ENCODE measurements at places on chromosomes 6 and 20.

GRCh38 chr20:25054995-25055629, 2.8 kb downstream of the ACSS1 start:
- no peak for DNase-seq

GRCh38 chr20:44028868-44029847, 114.5 kb downstream of the TOX2 start:
- DNase-seq, result no peak

DNA sequence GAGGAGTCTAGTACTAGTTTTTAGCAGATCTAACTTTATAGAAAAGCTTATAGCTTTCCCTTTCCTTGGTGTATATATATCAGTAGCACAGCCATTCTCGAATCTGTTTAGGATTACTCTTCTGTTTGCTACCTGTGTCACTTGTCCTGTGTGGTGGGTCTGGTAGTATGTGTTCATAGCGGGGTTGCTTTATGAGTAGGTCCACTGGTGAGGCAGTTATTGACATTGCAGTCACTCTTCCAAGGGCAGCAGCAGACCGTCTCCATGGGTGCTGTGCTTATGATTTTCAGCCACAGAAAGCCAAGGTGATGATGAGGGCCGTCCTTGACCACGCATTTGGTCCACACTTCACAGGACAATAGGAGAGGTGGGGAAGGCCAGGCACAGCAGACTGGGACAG, 171.5 kb downstream of the CDKAL1 start:
- DNase-seq, result no peak

GRCh38 chr20:23155141-23155590, 69.0 kb upstream of the CD93 start:
- DNase-seq, result no peak

- DNase-seq, result no peak
Observed at GRCh38 chr6:117908246-117909068, 1.4 kb downstream of the SLC35F1 start.

DNA sequence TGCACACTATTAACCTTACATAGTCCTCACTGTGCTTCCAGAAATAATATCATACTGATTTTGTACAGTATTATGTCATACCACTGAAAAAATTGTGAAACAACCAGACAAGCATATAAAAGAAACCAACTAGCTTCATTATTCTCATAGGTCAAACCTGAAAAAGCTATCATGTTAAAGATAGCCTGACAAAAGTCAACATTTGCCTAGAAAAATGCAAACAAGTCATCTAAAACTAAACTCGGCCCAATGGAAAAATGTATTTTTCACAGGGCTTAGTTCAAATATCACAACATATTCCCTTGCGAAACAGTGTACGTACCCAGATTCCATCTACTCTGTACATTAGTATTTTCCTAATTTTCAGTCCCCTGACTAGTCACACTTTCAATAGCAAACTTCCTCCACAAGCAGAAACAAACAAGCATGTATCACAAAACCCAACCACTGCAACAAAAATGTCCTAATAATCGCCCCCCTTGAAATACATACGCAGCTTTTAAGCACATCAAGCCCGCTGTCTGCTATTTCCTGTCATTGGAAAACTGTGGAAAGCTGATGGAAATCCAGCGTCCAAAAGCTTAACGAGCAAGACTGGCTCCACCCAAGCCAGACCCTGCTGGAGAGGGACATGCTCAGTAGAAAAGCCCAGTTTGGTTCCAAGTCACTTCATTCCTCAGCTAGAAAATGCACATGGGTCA, 93.1 kb downstream of the EPB41L2 start:
- no peak for DNase-seq

DNA sequence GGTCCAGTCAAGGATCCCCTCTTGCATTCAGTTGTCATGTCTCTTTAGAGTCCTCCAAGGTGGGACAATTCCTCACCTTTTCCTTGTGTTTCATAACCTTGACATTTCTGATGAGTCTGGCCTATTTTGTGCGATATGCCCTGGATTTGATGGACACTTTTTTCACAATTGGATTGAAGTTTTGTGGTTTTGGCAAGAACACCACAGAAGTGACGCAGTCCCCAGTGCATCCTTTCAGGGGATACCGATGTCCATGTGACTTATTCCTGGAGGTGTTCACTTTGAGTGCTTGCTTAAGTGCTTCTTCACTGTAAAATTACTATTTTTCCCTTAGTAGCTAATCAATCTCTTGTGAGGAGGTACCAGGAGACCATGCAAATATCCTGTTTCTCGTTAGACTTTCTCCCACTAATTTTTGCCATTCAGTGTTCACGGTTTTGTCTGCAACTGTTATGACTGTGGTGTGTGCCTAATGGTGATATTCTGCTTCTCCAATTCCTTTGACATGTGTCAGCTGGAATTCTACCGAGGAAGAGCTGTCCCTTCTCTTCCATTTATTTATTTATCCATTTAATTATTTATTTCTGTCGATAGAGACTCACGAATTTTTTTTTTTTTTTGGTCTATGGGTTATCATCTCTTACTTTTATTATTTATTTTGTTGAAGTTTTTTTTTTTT, 30.8 kb downstream of the BPIFB4 start:
- no peak for DNase-seq

GRCh38 chr6:37347670-37348111, 6.1 kb upstream of the RNF8 start:
- no peak for DNase-seq

- no peak for DNase-seq
Observed at GRCh38 chr20:25399037-25399430, 8.4 kb upstream of the ABHD12 start.

- no peak for DNase-seq
Observed at GRCh38 chr6:156866220-156867015, 89.2 kb downstream of the ARID1B start.

DNA sequence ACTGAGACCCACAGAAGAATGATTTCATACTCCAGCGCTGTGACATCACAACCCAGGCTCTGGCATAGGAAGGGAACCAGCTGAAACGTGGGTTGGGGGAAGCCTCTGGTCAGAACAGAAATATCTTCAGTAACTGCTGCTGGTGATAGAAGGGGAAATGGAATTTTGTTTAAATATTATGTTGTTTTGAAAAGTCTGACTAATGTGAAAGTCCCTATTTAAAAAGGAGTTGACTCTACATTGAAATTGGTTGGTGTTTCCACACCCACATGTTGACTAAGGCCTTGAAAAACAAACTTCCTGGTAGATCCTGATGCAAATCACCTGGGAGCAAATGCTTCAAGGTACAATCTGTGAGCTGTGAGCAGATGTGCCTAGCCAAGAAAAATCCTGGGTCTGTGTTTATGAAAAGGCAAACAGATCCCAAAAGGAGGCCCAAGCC, 24.5 kb upstream of the TCP11 start:
- DNase-seq, result no peak

GRCh38 chr6:47484616-47485015, 7.0 kb downstream of the CD2AP start:
- no peak for DNase-seq

DNA sequence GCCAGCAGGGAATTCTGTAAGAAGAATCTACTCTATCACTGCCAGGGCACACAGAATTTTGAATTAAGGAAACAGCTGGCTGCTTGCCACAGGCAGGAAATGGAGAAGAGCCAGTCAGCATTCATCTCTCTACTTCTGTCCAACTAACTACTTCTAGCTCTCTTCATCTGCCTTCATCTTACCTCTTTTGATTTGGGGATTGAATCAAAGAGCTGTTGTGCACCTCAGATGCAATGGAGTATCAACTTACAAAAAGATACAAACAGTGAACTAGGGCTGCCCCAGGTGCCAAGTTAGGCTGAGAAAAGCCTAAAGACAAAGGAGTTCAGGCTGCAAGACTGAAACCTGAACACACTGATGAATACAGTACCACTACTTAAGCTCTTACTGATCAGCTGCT, 82.0 kb downstream of the PTPRK start:
- no peak for DNase-seq

DNA sequence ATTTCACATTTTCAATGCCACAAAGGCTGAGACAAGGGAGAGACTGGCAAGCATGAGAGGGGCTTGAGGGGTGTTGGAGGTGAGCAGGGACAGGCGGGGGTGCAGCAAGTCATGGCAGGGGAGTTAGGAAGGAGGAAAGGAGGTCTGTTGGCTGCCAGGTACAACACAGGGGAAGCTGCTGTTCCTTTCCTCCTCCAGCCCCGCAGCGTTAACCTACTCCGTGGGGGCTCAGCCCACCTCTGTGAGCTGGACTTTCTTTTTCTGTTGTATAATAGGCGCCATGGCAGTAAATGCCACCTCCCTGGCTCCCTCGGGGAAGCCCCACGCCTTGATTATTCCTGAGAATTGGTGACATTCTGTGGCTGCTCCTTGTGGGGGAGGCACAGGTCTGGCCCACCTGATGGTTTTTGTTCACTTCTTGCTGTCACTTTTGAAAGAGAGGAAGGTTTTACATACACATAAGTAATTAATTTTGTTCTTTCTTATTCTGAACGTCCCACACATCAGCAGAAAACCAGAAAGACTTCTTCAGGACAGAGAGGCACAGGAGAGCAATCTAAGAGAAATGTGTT, 293.2 kb downstream of the TSHZ2 start:
- no peak for DNase-seq

DNA sequence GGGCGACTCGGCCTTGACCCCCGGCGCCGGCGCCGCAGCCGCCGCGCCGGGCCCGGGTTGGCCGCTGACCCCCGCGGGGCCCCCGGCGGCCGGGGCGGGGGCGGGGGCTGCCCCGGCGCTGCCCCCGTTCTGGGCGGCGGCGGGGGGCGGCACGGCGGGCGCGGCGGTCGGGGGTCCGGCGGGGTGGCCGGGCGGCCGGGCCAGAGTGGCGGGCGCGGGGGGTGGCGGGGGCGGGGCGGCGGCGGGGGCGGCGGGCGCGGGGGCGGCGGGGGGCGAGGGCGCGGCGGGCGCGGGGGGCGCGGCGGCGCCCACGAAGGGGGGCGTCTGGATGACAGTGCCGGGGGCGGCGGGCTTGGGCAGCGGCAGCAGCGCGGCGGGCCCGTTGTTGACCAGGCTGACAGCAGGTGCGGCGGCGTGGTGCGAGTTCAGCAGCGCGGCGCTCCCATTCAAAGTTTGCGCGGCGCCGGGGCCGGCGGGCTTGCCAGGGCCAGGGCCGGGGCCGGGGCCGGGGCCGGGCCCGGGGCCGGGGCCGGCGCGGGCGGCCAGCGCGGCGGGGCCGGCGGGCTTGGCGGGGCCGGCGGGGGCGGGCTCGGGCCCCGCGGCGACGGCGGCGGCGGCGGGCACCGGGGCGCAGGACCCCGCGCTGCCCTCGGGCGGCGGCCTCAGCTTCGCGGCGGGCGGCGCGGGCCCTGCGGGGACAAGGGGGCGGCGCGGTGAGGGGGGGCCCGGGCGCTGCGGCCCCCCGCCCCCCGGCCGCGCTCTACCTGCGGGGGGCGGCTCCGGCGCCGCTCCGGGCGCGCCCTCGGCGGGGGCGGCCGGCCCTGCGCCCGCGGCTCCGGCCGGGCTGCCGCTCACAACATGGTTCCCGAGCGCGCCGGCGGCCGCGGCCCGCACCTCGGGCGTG, 659 bp downstream of the TAF4 start:
- DNase-seq, result no peak

DNA sequence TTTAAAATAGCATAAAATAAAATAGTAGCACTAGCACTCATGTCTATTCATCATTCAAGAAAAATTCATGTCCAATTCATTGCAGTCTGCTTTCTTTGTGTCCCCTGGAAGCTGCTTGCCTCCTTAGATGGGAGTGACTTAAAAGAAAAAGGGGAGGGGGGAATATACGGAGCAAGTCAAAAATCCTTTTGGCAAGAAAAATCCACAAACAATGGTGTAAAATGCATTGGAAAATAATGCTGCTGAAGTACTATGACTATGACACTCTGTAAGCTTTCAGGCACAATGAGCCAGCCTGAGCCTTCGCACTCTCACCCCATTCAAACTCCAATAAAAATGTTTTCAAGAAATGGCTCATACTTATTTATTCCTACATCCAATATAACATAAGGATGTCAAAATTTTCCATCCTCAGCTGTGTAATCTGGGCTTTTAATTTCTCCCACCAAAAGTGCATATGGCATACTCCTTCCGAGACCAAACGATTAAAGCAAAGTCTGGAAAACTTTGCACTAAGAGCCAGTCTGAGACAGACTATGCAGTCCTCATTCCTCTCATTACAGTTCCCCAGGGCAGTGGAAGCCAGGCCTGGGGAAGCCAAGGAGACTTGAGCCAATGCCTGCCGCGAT, 790 bp downstream of the NEDD9 start:
- no peak for DNase-seq

DNA sequence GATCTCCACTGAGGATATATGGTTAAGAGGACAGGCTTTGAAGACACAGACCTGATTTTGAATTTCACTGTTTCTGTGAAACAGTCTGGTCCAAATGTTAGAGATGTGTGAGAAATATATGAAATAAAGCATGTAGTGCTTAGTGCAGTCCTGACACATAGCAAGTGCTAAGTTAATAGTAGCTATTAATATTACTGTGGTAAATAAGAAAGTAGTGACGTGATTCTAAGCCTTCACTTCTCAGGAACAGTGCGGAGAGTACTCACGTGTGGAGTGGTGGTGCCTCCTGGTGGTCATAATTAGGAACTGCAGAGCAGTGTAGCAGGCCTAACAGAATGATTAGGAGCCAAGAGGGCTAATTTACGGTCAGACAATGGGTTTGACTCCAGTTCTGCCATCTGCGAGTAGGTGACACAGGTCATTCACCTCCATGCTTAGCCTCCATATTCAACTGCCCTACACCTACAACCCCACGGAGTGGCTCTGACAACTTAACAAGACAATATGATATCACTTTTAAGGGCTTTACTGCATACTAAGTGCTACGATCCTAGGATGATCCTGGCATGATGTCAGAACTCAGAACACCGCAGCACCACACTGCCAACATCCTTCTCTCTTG, 106.2 kb downstream of the JPH2 start:
- DNase-seq, result peak; percentile 70

- DNase-seq, result no peak
Observed at GRCh38 chr6:24191346-24191745, 65.3 kb downstream of the NRSN1 start.

GRCh38 chr6:73569121-73569520, 48.3 kb upstream of the EEF1A1 start:
- DNase-seq, result no peak

DNA sequence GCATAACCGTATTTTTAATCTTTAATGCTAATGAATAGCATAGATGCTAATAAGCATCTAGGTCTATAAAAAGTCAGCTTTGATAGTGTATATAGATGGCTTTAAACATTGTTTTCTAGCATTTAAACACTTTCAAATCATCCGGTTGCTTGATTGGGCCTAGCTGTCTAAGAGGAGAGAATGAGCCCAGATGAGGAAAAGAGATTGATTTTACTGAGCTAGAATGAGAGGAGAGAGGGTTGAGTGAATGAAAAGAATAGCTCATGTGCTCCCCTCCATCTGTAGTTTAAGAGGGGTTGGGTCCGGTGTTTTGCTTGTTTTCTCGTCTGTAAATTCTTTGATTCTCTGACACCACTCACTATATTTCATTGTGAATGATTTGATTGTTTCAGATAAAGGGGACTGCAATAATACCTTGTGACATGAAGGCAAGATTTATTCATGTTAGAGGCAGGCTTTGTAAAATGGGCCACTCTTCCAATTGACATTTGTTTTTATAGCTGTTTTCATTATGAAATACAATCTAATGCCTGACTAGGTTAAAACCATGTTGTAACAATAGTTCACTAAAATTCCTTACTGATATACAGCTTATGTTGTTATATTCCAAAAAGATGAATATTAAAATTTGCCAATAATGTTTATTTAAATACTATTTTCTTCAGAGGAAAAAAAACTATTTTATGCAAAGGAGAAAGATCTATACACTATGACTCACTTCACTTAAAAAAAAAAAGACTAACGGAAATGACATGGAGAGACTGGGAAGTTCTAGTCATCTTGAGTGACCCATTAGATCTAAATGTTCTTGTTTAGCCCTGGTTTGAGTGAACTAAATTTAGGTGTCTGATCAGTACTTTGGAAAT, 3.2 kb downstream of the PTPN1 start:
- DNase-seq, result no peak

GRCh38 chr6:25844518-25844917, 12.7 kb upstream of the SLC17A1 start:
- DNase-seq, result no peak
